ENCODE measurements at places on chromosomes 1 and 21.

GRCh38 chr1:68103011-68103545 lies 52.7 kb upstream of the DIRAS3 start:
- no peak for DNase-seq

DNA sequence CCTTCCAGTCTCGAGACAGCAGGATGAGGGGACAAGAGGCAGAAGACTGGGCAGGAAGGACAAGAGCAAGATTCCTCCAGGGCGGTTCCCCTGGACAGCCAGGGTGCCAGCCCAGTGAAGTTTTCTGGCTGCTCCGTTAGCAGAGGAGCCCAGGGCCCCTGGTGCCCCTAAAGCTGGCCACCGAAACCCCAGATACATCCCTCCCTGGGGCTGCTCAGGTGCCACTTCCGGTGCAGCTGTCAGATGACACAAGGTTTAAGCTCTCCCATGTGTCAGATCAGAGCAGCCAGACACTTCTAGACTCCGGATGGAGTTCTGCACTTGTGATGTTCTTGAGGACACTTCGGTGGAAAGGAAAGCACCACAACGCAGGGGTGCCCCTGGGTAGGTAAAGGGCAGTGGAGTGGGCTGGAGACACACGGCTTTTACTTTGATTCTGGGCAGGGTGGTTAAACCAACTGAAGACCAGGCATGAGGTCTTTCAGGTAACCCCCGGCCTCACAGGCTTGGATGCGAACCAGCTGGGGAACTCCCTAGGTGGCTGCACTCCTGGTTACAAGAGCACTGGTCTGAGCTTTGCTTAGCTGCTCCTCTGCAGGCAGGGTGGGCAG lies 85.7 kb downstream of the ITPKB start:
- no peak for DNase-seq

- DNase-seq, result no peak
Observed at GRCh38 chr1:55252942-55253589, 37.9 kb upstream of the USP24 start.

DNA sequence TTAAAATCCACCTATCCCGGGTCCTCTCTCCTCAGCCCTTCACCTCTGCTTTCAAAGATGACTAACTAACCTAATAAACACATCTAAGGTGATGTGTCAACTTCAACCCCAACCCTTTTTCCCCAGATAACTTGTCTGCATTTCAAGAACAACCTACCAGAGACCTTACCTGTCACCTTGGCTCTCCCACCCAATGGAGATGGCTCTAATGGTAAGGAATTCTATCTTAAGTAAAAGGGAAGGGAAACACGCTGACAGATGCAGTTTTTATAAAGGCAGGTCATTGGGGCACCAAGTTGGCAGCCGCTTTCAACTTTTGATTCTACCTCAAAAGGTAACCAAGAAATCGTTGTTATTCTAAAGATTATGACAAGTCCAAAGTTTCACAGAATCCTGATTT lies 37.6 kb downstream of the MRPL39 start:
- no peak for DNase-seq

DNA sequence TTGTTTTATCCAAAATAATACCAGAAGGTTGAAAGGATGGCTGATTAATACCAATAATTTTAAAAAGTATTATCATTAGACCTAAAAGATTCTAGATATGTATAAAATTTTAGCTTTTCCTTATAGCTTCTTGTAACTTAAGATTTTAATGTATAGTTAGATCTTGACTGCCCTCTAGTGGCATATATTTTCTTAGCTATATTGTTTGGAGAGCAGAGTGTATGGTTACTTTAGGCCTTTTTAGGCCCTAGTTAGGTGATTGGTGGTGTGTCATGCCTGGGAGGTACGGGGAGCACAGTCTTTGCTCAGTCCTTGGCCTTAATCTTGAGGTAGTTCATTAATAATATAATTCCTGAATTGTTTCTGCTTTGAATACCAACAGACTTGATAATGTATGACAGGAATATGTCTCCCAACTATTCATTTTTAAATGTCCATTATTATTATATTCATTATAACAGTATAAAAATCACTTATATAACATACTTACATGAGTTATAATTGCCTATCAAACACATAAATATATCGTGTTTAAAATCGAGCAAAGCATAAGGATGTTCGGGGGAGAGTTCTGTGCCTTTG lies 328.4 kb downstream of the ZP4 start:
- DNase-seq, result no peak

DNA sequence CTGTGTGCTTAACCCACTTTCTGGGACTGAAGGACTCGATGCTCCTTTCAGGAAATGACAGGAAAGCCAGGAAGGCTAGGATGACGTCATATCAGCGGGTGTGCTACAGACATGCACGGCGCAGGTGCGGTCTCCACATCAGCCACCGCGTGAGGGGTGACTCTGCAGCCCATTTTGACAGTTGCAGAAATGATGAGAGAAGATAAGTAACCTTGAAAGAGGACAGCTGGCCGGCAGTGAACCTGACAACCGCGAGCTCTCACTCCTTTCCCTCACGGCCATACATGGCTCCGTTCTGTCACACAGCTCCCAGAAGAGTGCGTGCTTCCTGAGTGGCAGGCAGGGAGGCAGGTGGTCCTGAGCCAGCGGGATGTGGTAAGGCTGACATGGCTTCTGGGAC lies 1.7 kb upstream of the KRTAP10-5 start:
- DNase-seq, result no peak

GRCh38 chr1:182952677-182953444 lies at the start of gene SHCBP1L:
Gene SHCBP1L, minus strand, starts transcription at chr1:182953166. Its CDS starts 33 bp downstream, at chr1:182953133.
- DNase-seq, result no peak

GRCh38 chr1:236673289-236673919 lies 12.9 kb upstream of the ACTN2 start:
- no peak for DNase-seq

GRCh38 chr1:89273324-89273778 lies 691 bp upstream of the GBP5 start:
- no peak for DNase-seq

- no peak for DNase-seq
Observed at GRCh38 chr1:164726235-164726634, 167.3 kb downstream of the PBX1 start.

DNA sequence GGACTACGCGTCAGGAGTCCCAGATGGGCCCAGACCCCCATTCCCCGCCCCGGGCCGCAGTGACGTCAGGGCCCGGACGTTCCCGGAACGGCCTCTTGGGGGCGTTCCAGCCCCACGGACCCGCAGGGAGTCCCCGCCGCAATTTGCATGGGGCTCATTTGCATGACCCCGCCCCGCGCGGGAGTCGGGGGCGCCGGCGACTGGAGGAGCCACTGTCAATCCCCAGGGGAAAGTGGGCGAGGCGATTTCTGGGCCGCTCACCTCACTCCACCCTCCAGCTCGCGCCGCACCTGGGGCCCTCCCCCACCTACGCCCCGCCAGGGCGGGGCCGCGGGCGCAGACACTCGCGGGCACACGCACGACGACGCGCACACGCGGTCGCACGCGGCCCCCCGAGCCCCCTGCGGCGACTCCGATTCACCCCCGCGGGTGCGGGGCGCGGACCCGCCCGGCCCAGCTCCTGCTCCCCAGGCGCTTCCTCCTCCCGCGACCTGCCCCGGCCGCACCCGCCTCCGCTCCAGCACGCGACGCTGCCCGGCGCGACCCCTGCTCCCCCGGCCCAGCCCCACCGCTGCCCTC lies 13.2 kb downstream of the AGRN start:
- DNase-seq, result peak; percentile 76

- DNase-seq, result peak; percentile 63
Observed at GRCh38 chr1:18926315-18927081, 24.1 kb upstream of the ALDH4A1 start.

DNA sequence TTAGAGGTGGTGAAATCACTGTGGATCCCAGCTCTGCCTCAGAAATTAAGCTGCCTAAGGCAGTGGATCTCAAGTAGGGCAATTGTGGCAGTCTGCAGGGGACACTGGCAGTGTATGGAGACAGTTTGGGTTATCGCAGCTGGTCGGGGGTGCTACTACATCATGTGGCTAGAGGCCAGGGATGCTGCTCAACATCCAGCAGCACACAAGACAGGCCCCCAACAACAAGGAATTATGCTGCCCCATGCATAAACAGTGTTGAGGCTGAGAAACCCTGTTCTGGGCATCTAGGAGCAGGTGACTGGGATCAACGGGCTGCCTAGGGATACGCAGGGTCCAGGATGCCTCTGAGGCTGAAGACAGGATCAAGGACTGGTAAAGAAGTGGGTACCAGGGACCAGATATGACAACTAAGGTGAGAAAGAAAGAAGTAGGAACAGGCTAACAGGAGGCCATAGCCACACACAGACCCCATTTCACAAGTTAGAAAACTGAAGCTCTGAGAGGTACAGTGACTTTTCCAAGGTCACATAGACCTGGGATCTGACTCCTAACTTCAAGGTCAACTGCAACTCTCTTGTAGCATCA lies 8.7 kb downstream of the BATF3 start:
- DNase-seq, result no peak

DNA sequence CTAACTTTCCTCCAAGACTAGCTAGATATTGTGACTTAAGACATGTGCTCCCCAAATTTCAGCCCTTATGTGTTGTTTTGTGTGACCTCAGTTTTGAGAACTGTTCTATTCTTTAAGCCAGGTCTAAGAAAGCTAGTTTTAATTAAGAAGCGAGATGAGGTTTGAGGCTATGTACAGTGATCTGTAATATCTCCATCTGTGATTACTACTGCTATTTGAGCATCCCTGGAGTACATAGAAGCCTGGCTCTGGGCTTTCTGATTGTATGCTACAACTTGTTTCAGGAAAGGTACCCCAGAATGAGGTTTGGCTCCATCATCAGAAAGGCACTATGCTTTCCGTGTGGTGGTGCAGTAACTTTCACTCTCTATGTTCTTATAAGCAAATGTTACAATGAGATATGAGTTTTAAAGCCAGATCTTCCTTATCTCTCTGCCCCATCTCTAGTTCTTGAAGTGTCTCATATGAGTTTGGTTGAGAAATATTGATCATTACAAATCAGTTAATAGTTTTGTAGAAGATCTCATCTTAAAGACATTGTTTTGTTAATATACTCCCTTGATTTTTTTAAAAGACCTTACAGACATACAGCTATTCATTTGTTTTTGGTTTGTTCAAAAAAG lies 605 bp downstream of the RGS4 start:
- no peak for DNase-seq

DNA sequence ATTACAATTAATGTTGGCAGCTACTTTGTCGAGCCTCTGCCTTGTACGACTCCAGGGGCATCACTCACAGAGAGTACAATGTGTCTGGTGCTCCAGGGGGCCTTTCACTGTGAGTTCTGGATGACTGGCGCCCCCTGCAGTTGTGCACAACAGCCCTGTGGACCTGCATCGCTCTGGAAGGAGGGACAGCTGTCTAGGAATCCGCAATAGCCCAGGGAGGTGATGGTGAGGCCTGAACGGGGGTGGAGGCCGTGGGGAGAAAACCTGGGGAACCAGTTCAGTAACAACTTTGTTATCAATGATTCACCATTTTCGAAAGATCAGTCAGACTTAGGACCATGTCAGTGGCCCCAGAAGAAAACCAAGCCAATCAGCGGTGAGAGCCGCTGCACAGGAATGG lies 189.1 kb downstream of the KAZN start:
- no peak for DNase-seq

- DNase-seq, result no peak
Observed at GRCh38 chr1:74508449-74508848, 4.0 kb downstream of the LRRC53 start.

DNA sequence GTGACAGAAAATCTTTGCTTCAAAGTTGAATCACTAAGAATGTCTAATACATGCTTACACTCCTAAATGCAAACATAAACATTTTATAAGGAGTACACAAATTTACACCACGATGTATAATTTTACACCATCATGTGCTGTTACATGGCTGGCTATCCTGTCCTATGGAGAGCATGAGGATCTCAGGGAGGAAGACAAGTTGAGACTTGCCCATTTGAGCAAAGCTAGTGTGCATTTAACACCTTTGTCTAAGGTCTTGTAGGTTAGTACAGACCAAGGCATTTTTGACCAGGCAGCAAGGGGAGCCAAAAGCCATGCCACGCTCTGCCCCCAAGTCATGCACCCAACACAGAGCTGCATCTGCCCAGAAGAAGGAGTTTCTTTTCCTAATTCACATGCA lies 14.5 kb upstream of the COG2 start:
- no peak for DNase-seq

GRCh38 chr21:43632373-43632905 lies 26.8 kb downstream of the HSF2BP start:
- DNase-seq, result no peak

GRCh38 chr1:18137759-18138345 lies 30.3 kb downstream of the IGSF21 start:
- no peak for DNase-seq

DNA sequence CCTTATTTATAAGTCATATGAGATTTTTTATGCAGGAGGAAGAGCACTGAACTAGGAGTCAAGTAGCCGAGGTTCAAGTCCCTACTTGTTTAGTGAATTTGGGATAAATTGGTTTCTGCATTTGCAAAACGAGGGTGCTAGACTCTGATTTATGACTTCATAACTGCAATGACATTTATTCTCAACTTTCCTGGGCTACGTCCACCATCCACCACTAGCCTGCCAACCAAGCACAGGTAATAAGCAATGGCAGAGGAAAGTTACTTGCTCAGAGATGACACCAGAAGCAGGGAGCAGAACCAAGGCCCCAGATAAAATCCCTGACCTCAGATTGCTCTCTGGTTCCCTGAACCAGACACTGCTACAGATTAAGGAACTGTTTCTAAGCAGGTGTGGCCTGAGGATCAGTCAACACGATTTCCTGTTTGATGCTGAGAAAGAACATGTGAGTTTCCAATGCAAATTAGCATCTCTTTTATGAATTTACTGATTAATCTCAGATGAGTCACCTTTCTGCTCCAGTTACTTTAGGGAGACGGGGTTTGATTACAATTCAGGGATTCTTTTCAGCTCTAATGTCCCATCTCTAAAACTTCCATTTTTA lies 52.7 kb downstream of the PLPP3 start:
- DNase-seq, result no peak

DNA sequence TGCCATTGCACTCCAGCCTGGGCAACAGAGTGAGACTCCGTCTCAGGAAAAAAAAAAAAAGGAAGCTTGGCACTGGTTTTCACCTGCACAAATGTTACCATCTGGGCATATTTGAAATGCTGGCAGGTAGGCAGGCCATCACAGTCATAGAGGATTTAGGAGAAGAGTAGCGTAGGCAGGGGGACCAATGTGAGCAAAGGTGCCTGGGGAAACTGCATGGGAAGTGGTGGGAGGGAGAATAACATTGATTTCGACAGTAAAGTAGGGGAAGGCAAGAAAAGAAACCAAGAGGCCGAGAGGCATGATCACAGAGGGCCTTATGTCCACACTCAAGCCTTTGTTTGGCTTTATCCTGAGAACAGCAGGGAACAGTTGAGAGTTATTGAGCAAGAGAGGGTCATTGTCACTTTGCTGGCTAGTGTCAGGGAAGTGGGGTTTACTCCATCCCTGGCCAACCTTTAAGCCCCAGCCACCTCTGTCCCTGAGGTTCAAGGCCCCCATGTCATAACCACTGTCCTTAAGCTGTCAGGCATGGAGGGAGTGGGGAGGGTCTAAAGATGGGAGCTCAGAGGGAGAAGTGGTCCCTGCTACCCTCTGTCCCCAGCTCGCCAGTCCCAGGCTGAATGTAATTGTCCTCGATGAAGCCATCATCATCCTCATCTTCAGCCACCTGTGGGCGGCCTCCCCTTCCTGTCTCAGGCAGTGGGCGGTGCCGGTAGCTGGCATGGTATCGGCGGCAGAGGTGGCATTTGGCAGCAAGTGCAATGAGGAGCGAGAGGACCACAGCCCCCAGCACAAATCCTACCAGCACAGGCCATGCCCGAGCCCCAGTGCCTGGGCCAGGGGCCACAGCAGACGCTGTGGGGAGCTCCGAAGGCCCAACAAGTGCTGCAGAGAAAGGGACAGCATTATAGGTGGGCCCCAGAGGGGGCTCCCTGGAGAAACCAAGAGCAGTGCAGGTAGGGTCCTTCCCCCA lies 2.9 kb downstream of the C1orf210 start:
- no peak for DNase-seq

- DNase-seq, result no peak
Observed at GRCh38 chr1:30810416-30811080, 53.0 kb upstream of the LAPTM5 start.

Measured in activated CD8-positive, alpha-beta memory T cell treated with anti-CD3 and anti-CD28 coated beads for 48 hours (primary cell).